ENCODE measurements at places on chromosomes 2 and 18.
A peak's percentile ranks its signal among the peaks of the same experiment; 100 is the strongest.

DNA sequence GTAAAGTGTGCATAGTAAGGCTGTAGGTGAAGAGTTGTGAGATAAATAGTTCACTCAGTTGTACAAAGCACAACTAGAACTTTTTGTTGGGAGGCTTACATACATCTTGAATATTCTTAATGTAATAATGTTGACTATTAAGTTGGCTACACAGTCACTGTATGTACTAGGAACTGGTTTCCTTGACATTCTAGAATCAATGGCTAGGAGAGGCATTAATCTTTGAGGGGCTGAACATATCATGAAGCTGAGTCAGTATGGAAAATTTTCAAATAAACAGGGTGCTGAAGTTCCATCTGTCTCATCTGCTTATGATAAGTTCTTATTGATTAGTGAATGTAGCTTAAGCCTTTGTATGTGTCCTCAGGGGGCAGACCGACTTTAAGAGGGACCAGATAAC, 23.4 kb downstream of the METTL21A start:
- DNase-seq, result no peak

DNA sequence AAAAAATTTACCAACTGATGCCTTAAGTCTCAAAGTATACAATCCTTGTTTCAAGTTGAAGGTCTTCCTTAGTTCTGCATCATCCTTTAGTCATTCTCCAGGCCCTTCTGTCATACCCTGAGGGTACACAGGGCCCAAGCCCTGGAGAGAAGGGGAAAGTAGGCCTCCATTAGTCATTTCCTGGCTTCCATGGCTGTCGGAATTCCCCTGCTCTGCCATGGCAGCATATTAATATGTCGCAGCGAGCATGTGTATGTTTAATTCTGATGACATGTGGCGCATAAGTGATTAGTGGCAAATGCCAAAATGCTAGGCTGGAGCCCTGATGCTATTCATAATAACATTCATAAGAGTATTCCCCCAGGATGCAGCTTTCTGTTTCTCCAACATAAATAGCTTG, 22.1 kb downstream of the GPR39 start:
- no peak for DNase-seq

- peak; percentile 15 for DNase-seq
These were observed 263.4 kb upstream of the MEIS1 start for GRCh38 chr2:66171530-66171929.

GRCh38 chr2:122703676-122704075, 948.2 kb downstream of the TSN start:
- DNase-seq, result no peak

DNA sequence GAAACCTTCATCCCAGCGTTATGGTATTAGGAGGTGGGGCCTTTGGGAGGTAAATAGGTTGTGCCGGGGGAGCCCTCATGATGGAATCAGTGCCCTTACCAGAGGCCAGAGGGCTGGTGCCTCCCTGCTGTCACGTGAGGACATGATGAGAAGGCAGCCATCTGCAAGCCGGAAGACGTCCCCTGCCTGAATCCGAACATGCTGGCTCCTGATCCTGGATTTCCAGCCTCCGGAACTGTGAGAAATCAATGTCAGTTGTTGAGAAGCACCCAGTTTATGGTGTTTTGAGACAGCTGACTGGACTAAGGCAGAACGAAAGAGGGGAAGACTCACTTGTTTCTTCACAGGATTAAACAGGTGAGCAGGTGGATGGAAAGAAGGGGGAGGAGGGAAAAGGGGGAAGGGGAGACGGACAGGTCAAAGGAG, 13.0 kb upstream of the KLF11 start:
- no peak for DNase-seq

GRCh38 chr2:121662656-121663055, 13.4 kb upstream of the CLASP1 start:
- DNase-seq, result no peak

DNA sequence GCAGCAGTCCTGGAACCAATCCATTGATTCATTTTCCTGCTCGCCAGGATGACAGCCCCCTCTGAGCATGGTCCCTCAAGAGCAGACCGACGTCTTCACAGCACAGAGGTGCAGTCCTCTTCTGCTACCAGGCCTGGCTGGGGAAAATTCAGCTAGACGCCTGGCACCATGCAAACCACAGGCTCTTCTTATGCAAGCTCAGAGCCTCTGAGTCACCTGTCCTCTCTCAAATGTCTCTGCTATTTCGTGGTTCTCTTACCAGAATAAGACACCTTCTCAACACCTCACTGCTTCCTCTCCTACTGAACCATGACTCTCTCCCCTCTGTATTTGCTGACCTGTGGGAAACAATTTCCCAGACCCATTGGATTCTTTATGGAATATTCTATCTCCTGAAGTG, 79.8 kb upstream of the CYRIA start:
- DNase-seq, result no peak

DNA sequence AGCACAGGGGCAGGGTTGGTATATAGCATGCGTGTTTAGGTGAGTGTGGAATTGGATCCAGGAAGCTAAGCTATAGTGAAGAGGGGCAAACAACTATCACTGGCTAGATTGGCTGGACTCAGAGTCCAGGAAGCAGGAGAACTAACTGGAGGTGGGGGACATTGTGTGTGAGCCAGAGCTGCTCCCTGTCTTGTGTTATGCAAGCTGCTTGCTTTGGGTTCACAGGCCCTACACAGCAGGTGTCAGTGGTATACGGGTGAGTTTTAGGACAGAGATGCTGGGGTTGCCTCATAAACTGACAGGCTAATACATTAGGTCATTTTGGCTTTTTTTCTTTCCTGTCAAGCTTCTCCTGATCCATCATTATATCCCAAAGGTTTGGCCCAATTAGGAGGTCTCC, 87.5 kb downstream of the CCDC85A start:
- DNase-seq, result no peak

- DNase-seq, result no peak
These were observed 18.5 kb upstream of the EML6 start for GRCh38 chr2:54704688-54705605.

DNA sequence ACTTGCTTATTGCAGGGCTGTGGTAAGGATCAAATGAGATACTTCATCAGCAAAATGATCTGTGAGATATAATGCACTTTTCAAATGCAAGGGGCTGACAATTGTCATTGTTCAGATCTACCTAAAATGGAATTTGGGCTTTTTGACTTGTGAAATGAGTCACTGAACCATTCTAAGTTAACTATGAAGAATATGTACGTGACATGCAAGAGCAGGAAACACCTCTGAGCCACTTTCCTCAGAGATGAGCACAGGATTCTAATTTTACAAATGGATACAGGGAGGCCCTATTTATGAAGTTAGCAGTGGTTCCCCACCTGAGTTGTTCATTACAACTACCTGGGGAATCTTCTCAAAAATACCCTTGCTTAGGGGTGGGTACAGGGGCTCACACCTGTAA, 26.7 kb downstream of the CTLA4 start:
- DNase-seq, result no peak

DNA sequence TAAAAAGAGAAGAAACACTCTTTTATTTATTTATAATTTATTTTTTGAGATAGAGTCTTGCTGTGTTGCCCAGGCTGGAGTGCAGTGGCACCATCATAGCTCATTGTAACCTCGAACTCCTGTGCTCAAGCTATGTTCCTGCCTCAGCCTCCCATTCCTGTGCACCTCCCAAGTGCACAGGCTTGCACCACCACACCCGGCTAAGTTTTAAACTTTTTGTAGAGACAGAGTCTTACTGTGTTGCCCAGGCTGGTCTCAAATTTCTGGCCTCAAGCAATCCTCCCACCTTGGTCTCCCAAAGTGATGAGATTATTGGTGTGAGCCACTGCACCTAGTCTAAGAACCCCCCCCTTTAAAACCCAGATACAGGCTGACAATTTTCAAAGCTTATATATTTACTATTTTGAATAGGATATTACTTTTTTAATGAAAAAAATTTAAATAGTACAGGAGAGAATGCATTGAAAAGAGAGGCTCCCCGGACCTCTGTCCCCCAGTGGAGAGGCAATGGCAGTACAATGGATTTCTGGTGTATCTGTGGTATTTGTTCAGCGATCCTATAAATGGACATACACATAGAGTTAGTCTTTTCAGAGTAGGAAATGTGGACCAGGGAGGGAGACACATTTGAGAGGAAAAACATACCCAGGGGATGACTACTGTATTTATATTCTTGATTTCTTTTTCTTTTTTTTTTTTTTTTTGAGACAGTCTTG, 48.1 kb upstream of the CNOT11 start:
- no peak for DNase-seq

DNA sequence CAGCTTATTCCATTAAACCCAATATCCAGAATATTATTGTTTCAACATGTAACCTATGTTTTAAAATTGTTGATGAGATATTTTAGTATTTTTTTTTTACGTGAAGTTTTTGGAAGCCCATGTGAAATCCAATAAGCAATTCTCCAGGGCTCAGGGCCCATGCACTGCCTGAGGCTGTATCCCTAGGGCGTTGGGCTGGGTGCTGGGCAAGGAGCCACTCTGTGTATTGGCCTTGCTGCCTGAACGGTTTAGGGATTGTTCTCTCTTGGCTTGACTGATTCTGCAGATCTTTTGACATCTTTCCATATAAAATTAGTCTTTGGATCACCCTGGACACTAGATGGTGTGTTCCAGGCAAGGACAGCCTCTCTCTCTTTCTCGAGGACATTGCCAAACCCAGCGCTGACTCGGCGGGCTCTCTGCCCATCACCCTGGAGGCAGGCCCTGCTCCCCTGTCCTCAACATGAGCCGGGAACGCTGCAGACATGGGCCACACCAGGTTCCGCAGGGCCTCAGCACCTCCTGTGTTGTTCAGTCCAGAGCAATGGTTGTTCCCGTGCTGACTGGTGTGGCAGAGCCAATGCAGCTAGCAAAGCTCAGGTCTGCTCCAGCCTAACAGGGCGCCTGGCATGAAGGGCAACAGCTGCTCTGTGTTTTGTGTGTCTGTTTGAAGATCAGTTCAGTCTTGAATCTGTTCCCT, 163.0 kb downstream of the SEPTIN10 start:
- no peak for DNase-seq

DNA sequence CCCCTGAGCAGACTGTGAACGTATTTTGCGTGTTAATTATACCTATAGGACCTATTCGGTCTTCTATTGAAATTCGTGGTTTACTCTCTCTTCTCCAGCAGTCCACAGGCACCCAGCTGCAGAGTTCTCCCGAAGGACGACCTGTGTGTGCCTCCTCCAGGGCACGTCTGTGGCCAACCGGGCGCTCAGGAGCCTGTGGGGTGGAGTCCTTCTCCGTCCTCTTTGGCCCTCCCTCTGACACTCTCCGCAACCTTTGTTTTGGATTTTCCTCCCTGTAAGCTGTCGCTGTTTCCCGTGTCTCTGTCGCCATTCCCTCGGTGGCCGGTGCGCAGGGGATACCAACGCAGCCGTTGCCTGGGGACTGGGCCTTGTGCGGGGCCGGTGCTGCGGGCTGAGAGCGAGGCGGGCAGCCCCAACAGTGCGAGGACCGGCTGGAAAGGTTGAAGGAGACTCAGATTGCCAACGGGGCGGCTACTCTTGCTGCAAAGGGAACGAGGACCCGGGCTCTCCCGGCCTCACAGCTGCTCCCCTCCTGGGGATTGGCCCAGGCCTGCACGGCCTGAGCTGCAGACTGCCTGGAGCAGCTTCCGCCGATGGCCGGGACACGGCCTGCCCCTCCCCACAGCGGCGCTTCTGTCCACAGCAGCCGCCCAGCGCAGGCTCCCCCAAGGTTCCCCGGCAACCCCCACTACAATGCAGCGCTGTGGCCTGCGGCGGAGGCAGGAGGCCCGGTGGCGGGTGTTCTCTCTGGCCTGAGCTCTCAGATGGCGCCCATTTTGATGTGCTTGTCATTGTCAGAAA, 221.0 kb downstream of the MTX2 start:
- peak; percentile 72 for DNase-seq

- peak; percentile 22 for DNase-seq
These were observed 228.7 kb downstream of the HAUS1 start for GRCh38 chr18:46332921-46333341.

GRCh38 chr2:214246417-214246816, 164.4 kb upstream of the VWC2L start:
- DNase-seq, result no peak

GRCh38 chr2:61450144-61450543, 20.7 kb downstream of the USP34 start:
- no peak for DNase-seq

DNA sequence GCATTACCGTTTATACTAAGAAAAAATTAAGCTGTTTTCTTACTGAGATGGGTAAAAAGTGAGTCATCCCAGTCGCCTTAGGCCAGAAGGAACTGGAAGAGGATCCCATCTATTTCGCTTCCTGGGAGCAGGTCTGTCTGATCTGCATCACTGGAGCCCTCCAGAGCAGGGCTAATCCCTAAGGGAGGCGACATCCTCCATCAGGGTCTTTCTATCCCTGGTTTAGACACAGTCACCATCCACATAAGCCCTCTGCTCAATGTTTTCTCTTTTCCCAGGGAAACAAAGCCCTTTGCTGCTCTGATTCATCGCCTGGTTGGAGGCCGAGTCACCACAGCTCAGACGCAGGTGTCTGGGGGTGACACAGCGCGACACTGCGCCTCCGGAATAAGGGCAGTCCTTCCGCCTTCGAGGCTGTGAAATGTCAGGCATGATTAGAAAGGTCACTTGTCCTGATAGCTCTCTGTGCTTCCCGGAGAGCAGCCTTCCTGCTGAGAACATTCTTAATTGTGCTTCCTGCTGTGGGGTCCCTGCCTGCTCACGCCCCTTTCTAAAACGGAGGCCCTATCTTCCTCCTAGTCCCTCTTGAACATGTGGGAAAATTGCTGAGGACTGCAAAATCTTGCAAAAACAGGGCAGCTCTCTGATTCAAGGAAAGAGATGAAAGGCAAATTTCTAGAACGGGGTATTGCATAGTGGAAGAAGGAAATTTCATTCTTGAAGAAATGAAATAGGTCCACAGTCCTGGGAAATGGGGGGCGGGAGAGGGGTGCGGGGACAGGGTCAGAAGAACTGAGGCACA, 56.3 kb downstream of the MARCHF4 start:
- peak; percentile 26 for DNase-seq

DNA sequence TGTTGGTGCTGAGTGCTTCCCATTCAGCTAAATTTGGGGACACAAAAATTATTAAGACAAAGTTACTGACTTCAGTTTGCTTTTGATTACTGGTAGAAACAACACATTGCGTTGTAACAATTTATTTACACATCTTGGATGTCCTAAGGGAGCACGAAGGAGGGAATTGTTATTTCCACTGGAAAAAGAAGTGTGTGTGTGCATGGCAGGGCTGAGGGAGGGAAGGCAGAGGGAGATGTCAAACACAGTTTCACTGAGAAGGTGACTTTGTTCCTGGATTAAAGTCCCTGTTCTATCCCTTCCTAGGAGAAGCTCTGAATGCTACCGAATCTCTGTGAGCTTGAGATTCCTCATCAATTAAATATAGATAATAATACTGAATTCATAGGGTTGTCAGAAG, 3.8 kb upstream of the CDH20 start:
- DNase-seq, result no peak

- DNase-seq, result no peak
These were observed 129.7 kb downstream of the MAP3K20 start for GRCh38 chr2:173205375-173205774.

GRCh38 chr2:182971820-182972547, 66.3 kb downstream of the NCKAP1 start:
- DNase-seq, result no peak

GRCh38 chr2:31253356-31254131, 19.6 kb downstream of the EHD3 start:
- DNase-seq, result no peak

- no peak for DNase-seq
These were observed 20.0 kb upstream of the MTCL1 start for GRCh38 chr18:8685141-8685913.

- DNase-seq, result no peak
These were observed 145.5 kb downstream of the MEIS1 start for GRCh38 chr2:66580166-66581049.

Measured in nephron progenitor cell (in vitro differentiated cells).